ENCODE measurements at places on chromosomes 1 and 21.
A peak's percentile ranks its signal among the peaks of the same experiment; 100 is the strongest.

- DNase-seq: no peak
Observed at GRCh38 chr1:44267438-44267837, 54.2 kb downstream of the DMAP1 start.

- no peak for DNase-seq
Observed at GRCh38 chr21:39077876-39078275, 105.4 kb downstream of the PSMG1 start.

DNA sequence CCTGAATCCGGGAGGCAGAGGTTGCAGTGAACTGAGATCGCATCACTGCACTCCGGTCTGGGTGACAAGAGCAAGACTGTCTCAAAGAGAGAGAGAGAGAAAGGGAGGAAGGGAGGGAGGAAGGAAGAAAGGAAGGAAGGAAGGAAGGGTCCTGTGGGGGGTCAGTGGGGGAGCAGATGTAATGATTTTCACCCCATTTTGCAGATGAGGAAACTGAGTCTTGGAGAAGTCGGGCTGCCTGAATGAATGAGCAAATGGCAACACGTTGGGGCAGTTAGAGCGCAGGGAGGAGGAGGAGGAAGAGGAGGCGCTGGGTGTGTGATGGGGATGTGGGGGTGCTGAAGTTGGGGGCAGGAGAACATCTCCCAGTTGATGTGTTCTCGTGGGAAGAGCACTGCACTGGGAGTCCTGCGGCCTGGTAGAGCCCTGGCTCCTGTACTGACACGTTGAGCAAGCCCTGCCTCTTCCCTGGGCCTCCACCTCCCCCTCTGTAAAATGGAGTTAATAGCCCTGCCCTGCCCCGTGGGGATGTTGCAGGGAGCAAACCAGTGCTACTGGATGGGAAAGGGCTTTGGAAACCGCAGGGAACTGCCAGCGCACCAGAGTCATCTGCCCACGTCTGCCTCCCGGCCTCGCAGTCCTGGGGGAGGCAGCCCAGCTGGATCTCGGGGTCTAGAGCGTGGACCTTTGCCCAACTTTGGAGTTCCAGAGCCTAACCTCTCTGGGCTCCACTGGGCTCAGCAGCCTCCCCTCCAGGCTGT is 103.2 kb upstream of the CASZ1 start:
- DNase-seq: no peak

DNA sequence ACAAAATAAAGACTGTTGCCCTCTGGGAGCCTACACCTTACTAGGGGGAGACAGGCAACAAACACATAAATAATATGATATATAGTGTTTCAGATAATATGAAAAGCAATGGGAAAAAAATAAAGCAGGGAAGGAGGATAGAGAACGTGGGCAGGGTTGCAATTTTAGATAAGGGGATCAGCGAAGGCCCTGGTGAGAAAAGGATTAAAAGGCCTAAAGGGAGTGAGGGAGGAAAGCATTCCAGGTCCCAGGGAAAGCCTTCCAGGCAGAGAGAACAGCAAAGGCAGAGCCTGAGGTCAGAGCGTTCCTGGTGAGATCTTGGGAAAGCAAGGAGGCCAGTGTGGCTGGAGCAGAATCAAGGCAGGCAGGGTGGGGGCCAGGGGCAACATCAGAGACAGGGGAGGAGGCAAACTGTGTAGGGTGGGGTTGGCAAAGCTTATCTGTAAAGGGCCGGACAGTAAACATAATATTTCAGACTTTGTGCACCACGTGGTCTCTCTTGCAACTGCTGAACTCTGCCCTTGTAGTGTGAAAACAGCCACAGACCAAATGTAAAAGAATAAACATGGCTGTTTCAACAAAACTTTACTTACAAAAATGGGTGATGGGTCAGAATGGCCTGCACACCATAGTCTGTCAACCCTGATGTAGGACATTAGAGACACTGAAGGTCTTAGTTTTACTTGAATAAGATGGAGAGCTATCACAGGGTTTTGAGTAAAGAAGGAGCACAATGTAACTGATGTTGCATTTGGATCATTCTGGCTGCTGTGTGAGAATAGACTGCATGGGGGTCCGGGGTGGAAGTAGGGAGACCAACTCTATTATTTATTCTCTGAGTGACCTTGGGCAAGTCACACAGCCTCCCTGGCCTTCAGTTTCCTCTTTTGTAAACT is 13.3 kb upstream of the CPT2 start:
- DNase-seq: no peak

GRCh38 chr1:155049651-155050559 is 1.2 kb upstream of the ADAM15 start:
- no peak for DNase-seq

DNA sequence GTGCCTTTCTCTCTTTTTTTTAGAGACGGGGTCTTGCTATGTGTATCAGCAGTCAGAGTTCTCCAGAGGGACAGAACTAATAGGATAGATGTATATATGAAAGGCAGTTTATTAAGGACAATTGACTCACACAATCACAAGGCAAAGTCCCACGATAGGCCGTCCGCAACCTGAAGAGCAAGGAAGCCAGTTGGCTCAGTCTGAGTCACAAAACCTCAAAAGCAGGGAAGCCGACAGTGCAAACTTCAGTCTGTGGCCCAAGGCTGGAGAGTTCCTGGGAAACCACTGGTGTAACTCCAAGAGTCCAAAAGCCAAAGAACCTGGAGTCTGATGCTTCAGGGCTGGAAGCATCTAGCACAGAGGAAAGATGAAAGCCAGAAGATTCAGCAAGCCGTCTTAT is 16.3 kb upstream of the H3-3A start:
- DNase-seq: no peak

GRCh38 chr21:38476385-38476784 is 21.9 kb downstream of the ERG start:
- no peak for DNase-seq

- DNase-seq: no peak
Observed at GRCh38 chr1:157400766-157401165, 151.5 kb downstream of the FCRL5 start.

DNA sequence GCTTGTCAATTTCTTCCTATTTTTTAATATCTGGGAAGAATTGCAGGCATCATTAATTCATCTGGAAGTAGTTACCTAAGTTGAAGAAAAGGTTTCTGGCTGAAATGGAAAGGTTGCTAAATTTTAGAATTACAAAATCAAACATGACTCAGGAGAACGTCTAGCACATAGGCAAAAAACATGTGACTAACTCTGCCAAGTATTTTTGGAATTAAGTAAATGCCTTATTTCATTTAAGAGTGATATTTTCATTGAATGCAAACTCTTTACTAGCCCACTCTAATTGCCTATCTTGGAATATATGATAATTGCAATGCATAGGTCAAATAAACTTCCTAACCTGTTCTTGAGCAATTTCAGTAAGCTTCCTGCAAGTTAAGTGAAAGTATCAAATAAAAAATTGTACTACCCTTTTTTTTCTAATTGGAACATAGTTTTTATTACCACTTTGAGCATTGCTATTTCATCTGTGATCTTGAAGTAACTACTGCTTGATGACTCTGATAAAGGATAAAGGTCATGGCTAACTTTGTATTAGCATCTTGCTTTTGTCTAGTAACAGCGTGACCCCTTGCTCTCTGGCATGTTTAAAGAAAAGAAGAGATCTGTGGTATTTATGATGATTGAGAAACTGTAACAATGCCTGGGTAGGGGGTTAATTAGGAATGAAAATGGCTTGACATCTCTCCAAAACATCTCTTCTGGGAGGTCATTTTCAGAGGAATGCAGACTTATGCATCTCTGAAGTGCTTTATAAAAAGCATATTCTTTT is 208.3 kb upstream of the NCAM2 start:
- DNase-seq: no peak

GRCh38 chr1:201631037-201631436 is 92.1 kb downstream of the NAV1 start:
- DNase-seq: no peak

- DNase-seq: no peak
Observed at GRCh38 chr1:184685116-184685515, 69.5 kb downstream of the EDEM3 start.

GRCh38 chr1:208230668-208231529 is 13.3 kb downstream of the PLXNA2 start:
- DNase-seq: no peak

GRCh38 chr1:36160949-36161485 is 5.1 kb downstream of the MAP7D1 start:
- DNase-seq: peak; percentile 68

DNA sequence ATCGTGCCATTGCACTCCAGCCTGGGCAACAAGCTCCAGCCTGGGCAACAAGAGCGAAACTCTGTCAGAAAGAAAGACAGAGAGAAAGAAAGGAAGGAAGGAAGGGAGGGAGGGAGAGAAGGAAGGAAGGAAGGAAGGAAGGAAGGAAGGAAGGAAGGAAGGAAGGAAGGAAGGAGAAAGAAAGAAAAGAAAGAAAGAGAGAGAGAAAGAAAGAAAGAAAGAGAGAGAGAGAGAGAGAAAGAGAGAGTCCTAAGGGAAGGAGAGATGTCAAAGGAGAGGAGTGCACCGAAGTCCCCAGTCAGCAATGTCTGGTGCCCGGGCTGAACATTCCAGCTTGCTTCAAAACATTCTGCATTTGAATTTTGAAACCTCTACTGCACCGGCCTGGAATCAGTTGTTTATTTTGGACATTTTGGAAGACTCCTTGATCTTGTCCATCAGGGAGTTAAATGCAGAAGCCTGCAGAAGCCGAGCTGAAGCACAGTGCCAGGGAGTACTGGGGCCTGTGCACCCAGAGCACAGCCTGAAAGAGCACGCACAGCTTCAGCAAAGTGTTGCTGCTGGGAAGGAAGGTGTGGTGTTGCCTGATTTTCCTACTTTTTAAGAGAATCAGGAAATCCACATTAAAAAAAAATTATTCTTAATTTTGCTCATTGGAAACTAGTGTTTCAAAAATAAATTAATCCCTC is 3.7 kb upstream of the IGSF3 start:
- DNase-seq: no peak

DNA sequence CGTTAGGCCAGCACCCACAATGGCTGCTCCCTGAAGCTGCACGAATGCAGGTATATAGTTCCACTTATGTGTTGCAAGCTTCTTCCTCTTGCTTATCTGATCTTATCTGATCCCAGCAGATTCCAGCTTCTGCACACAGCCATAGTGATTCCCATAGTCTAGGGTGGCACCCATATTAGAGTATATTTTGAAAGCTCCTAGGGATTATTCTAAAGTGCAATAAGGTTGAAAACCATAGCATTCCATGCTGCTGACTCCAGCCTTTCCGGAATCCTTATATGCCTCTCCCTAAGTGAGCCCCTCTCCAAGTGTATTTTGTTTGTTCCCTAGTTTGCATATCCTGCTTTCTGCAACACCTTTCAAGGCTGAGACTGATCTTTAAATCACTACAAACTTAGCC is 432.0 kb downstream of the SETD4 start:
- no peak for DNase-seq

- no peak for DNase-seq
Observed at GRCh38 chr21:41832596-41833496, 46.3 kb downstream of the PRDM15 start.

GRCh38 chr1:196459383-196459782 is 148.9 kb downstream of the KCNT2 start:
- no peak for DNase-seq

Data from activated CD4-positive, CD25-positive, alpha-beta regulatory T cell treated with anti-CD3 and anti-CD28 coated beads, Interleukin-2, amount 50 U/mL, for 72 hours (primary cell).